Astrocyte (in vitro differentiated cells and primary cell): ENCODE measurements at places on chromosomes 7 and 10. TPM values are rescaled to one million over a fixed set of nuclear protein-coding genes. Genes with fewer than 3 reads are reported as not detected.

- H3K36me3 ChIP-seq, result no peaks in the 10 kb centered on the region
- H3K27me3 ChIP-seq, result no peaks in the 10 kb centered on the region
- no peaks in the 10 kb centered on the region for H3K4me1 ChIP-seq
- H3K27ac ChIP-seq, result no peak overlapping the region
- no peak overlapping the region for H3K4me3 ChIP-seq
Observed at GRCh38 chr7:111676167-111676566, 113.9 kb upstream of the IMMP2L start.

GRCh38 chr7:28560767-28561166 lies 148.4 kb downstream of the CREB5 start:
- H3K36me3 ChIP-seq, result no peaks in the 10 kb centered on the region
- no peak for DNase-seq
- no peaks in the 10 kb centered on the region for H3K4me1 ChIP-seq
- peaks cover 21% of the 10 kb centered on the region for H3K27me3 ChIP-seq

DNA sequence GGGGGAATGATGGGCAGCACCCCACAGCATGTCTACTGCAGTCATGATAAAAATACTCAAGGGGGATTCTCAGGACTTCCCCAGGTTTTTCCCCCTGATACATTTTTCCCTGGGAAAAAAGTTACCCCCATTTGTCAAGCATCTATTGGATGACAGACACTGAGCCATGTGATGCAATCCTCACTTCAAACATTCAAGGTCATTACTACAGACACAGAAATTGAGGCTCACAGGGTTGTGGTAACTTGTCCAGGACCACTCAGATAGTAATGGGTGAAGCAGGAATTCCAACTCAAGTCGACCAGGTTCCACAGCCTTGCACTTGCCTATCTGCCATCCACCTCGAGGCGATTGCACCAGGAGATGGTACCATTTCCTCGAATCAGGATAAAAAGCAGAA lies 31.7 kb downstream of the PPP1R3C start:
- H3K36me3 ChIP-seq, result no peaks in the 10 kb centered on the region
- H3K4me3 ChIP-seq, result no peak overlapping the region
- H3K27me3 ChIP-seq, result no peaks in the 10 kb centered on the region
- no peak overlapping the region for H3K27ac ChIP-seq
- DNase-seq, result no peak
- peaks cover 42% of the 10 kb centered on the region for H3K4me1 ChIP-seq

- no peaks in the 10 kb centered on the region for H3K36me3 ChIP-seq
- H3K4me1 ChIP-seq, result no peaks in the 10 kb centered on the region
- no peak for DNase-seq
- H3K27me3 ChIP-seq, result no peaks in the 10 kb centered on the region
- no peak overlapping the region for H3K27ac ChIP-seq
Observed at GRCh38 chr7:85038466-85038865, 148.4 kb downstream of the SEMA3D start.

DNA sequence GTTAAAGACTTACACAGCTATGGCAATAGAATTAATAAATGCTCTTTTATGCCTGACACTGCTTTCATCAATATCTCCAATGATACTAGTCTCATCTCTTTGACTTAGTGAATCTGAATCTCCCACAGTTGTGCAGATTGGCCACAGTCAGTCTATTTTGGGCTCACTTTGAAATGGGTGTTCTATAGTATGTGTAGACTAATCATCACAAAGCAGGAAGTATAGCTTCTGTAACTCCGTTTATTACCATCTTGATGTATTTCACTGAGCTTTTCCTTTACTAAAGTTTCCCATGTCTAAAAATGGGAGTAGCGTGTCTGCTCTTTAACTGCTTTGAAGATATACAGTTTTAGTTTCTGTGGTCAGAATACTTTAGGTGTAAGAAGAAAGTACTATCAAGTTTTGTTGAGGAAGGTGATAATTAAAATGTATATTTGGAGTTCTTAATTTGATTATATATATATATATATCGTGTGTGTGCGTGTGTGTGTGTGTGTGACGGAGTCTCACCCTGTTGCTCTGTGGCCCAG lies 70.1 kb downstream of the ST7 start:
- H3K27me3 ChIP-seq, result no peaks in the 10 kb centered on the region
- H3K27ac ChIP-seq, result no peak overlapping the region
- peak overlapping the region; percentile 19 for H3K4me3 ChIP-seq
- H3K4me1 ChIP-seq, result peaks cover 23% of the 10 kb centered on the region

GRCh38 chr7:133253519-133253875 lies 619 bp downstream of the EXOC4 start:
- H3K27ac ChIP-seq, result peak overlapping the region; percentile 76
- DNase-seq, result no peak
- H3K36me3 ChIP-seq, result no peaks in the 10 kb centered on the region
- peak overlapping the region; percentile 82 for H3K4me3 ChIP-seq
- H3K27me3 ChIP-seq, result no peaks in the 10 kb centered on the region

DNA sequence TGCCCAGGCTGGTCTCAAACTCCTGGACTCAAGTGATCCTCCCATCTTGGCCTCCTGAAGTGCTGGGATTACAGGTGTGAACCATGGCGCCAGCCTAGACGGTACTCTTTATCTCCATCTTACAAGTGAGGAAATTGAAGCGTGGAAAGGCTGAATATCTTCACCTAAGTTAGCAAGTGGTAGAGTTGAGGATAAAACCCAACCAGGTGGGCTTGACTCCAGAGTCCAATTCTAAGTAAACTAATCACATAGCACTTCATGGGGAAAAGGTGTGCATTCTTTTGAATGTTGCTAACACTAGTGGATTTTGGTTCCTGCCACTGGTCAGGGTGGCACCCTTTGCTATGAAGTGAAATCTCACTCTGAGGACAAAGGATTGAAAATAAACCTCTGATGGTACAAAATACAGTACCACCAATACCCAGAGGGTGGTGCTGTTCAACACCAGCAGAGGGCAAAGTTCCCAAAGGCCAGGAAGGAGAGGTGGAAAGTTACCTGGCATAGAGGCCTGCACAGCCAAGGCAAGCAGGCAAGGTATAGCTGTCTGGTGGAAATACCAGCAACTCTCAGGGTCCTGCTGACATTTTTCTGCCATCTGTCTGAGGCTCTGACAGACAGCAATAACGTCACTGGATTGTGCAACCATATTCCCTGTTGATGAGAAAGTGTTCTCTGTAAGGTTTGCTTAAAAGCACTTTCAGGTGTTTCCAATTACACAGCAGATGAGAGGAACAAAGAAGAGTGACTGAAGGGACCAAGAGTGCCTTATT lies 17.6 kb downstream of the ZDHHC16 start:
- no peak overlapping the region for H3K4me3 ChIP-seq
- no peaks in the 10 kb centered on the region for H3K27me3 ChIP-seq
- H3K4me1 ChIP-seq, result peaks cover 5% of the 10 kb centered on the region
- DNase-seq, result peak; percentile 30
- H3K27ac ChIP-seq, result no peak overlapping the region

GRCh38 chr10:74746813-74747212 lies 79.6 kb upstream of the KAT6B start:
- no peak overlapping the region for H3K4me3 ChIP-seq
- no peaks in the 10 kb centered on the region for H3K36me3 ChIP-seq
- H3K4me1 ChIP-seq, result no peaks in the 10 kb centered on the region
- no peak overlapping the region for H3K27ac ChIP-seq
- DNase-seq, result no peak

GRCh38 chr7:108452707-108453106 lies 3.5 kb downstream of the NRCAM start:
- H3K4me1 ChIP-seq, result no peaks in the 10 kb centered on the region
- peaks cover 20% of the 10 kb centered on the region for H3K27me3 ChIP-seq
- no peak overlapping the region for H3K4me3 ChIP-seq
- no peaks in the 10 kb centered on the region for H3K36me3 ChIP-seq
- H3K27ac ChIP-seq, result no peak overlapping the region

DNA sequence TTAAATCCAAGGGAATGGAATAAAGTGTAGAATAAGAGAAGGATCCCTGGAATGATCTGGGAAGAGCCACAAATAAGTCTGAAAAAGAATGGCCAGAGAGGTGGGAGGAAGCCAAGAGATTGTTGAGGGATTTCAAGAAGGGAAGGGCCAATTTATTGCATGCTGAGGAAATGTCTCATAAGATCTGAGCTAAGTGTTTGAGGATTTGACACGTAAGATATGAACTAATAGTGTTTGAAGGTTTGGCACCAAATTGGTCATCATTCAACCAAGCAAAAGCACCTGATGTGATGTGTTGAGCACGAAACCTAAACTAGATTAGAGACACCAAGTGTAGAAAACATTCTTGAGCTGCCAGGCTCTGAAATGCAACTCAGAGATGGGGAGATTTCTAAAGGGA lies 97.9 kb downstream of the TSPAN12 start:
- H3K4me1 ChIP-seq, result no peaks in the 10 kb centered on the region
- H3K27ac ChIP-seq, result no peak overlapping the region
- H3K36me3 ChIP-seq, result no peaks in the 10 kb centered on the region

- no peak overlapping the region for H3K27ac ChIP-seq
- H3K4me1 ChIP-seq, result no peaks in the 10 kb centered on the region
- no peak for DNase-seq
- no peak overlapping the region for H3K4me3 ChIP-seq
Observed at GRCh38 chr7:110911632-110912031, 179.3 kb upstream of the LRRN3 start.

GRCh38 chr7:7354674-7355073 lies 172.3 kb downstream of the C1GALT1 start:
- H3K4me3 ChIP-seq, result no peak overlapping the region
- H3K27ac ChIP-seq, result no peak overlapping the region
- no peaks in the 10 kb centered on the region for H3K27me3 ChIP-seq
- DNase-seq, result no peak

DNA sequence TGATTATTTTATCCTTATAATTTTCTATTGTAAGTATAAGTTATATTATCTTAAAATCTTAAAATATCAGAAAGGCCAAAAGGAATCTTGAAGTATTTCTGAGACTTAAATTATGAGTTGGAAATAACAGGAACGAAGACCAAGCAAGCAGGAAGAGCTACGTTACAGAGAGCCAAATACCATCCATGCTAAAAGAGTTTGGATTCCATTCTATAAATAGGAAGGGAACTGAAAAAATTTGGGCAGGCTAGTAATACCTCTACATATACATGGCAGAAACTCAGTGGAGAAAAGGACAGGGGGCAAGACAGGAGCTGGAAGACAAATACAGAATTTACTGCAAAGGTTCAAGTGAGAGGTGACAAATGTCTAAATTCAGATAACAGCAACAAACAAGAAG lies 16.7 kb downstream of the ITGB1 start:
- no peak for DNase-seq
- no peaks in the 10 kb centered on the region for H3K27me3 ChIP-seq
- peaks cover 16% of the 10 kb centered on the region for H3K36me3 ChIP-seq

GRCh38 chr10:93773705-93774104 lies 16.0 kb downstream of the LGI1 start:
- no peak for DNase-seq
- no peaks in the 10 kb centered on the region for H3K27me3 ChIP-seq
- H3K27ac ChIP-seq, result no peak overlapping the region
- H3K4me1 ChIP-seq, result no peaks in the 10 kb centered on the region
- no peaks in the 10 kb centered on the region for H3K36me3 ChIP-seq

- H3K4me1 ChIP-seq, result peaks cover 36% of the 10 kb centered on the region
- DNase-seq, result no peak
- H3K36me3 ChIP-seq, result no peaks in the 10 kb centered on the region
- no peak overlapping the region for H3K4me3 ChIP-seq
Observed at GRCh38 chr10:78539247-78539766, 505.6 kb downstream of the RPS24 start.

DNA sequence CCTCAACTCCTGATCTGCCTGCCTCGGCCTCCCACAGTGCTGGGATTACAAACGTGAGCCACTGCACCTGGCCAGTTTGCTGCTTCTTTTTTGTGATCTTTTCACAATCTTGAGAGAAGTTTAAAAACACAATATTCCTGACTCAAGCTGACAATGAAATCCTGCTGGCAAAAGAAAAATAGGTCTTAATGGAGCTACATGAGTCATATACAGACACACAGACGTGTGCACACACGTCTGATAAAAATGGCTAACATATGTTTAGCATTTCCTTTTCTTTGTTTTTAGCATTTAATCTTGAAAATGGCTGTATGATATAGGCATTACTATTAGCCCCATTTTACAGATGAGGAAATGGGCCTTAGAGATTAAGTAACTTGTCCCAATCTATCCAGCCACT lies 29.4 kb upstream of the RAB18 start:
- H3K27ac ChIP-seq, result no peak overlapping the region
- no peaks in the 10 kb centered on the region for H3K27me3 ChIP-seq
- H3K4me3 ChIP-seq, result no peak overlapping the region
- H3K36me3 ChIP-seq, result no peaks in the 10 kb centered on the region
- H3K4me1 ChIP-seq, result no peaks in the 10 kb centered on the region

DNA sequence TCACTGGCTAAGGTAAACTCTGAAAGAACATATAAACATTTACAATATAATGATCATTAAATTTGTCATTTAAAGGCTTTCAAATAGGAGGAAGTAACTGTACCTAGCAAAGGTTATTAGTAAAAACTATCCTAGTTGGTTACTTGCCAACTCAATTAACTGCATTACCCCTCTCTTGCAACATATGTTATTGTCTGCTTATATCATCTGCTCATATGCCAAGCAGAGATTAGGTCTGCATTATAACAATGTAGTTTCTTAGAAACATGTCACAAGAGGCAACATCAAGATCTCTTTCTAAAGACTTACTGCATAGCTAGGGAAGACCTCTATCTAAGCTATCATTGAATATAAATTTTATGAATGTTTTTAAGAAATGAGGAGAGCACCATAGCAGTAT lies 132.5 kb downstream of the RELN start:
- H3K27me3 ChIP-seq, result no peaks in the 10 kb centered on the region
- DNase-seq, result no peak
- H3K4me3 ChIP-seq, result no peak overlapping the region
- no peak overlapping the region for H3K27ac ChIP-seq
- no peaks in the 10 kb centered on the region for H3K4me1 ChIP-seq

DNA sequence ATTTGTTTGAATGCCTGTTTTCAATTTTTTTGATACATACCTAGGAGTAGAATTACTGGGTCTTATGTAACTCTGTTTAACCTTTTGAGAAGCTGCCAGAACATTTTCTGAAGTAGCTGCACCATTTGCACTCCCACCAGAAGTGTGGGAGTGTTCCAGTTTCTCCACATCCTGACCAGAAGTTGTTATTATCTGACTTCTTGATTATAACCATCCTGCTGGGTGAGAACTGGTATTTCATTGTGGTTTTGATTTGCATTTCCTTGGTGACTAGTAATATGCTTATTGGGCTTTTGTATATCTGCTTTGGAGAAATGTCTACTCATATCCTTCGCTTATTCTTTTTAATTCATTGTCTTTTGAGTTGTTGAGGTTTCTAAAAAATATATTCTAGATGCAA lies 117.2 kb upstream of the GLCCI1 start:
- H3K4me3 ChIP-seq, result no peak overlapping the region
- H3K36me3 ChIP-seq, result no peaks in the 10 kb centered on the region
- DNase-seq, result peak; percentile 57
- no peaks in the 10 kb centered on the region for H3K27me3 ChIP-seq
- H3K27ac ChIP-seq, result no peak overlapping the region

GRCh38 chr7:3897430-3898372 lies 596.6 kb downstream of the SDK1 start:
- peak; percentile 22 for DNase-seq
- no peaks in the 10 kb centered on the region for H3K4me1 ChIP-seq
- no peak overlapping the region for H3K4me3 ChIP-seq
- H3K36me3 ChIP-seq, result no peaks in the 10 kb centered on the region
- no peaks in the 10 kb centered on the region for H3K27me3 ChIP-seq

- no peaks in the 10 kb centered on the region for H3K36me3 ChIP-seq
- H3K4me3 ChIP-seq, result no peak overlapping the region
- H3K27ac ChIP-seq, result peak overlapping the region; percentile 24
- DNase-seq, result no peak
- peaks cover under 1% of the 10 kb centered on the region for H3K27me3 ChIP-seq
Observed at GRCh38 chr7:29488203-29488970, 75.2 kb upstream of the PRR15 start.

Gene MAD1L1
- total RNA-seq, result 32.3 and 32.5 TPM in 2 replicates

Gene GPR26
- 0.09 TPM in 1 of 2 replicates, not detected in the other for total RNA-seq

Gene GPR15LG
- total RNA-seq, result not detected in 2 replicates

Gene MICALL2
- 41.5 and 43.4 TPM in 2 replicates for total RNA-seq

Gene PNLIPRP3
- total RNA-seq, result not detected in 2 replicates

Gene FKBP6
- not detected in 2 replicates for total RNA-seq

Gene MDFIC
- total RNA-seq, result 17.7 and 20.3 TPM in 2 replicates

Gene HECW1
- 2.3 and 3.3 TPM in 2 replicates for total RNA-seq

Gene LEP
- total RNA-seq, result not detected in 2 replicates

Gene FGL2
- not detected in 2 replicates for total RNA-seq
